Stimulated activated CD4-positive, alpha-beta T cell treated with anti-CD3 and anti-CD28 coated beads, Interleukin-1b, Interleukin-23, amount 100 ng/mL, for 4 hours (primary cell): ENCODE measurements at places on chromosomes 6 and 20.

DNA sequence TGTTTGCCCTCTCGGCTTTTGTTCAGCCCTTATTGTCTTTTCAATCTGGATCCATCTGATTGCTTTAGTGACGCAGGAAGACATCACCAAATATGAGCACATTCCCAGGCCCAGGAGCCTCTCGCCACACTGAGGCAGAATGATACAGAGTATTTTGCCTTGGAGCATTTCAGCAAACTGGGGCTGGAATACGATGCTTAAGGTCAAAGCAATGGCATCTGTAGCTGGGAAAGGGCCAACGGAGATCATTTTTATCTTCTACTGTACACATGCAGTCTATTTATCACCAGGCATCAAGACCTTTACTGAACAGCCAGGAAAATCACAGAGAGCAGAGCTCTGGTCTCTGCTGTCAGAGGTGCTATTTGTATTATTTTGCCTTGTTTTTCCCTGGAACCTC is 655.3 kb downstream of the RNF144B start:
- DNase-seq = no peak

DNA sequence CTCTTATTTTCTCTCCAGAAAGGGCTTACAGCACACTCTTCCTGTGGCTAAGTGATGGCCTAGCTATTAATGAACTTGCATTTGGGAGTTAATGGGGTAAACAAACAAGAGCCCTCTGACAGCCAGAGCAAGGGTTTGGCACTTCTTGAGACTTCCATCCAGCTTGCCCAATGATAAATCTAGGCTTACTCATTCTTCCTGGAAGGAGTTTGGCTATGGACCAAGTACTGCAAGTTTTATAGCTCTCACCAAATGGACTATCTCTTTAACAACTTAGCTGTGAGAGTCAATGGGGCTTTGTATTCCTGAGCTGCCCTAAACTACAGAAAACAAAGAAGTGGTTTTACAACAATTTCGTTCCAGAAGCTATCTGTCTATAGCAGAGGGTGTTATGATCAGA is 16.7 kb upstream of the PI3 start:
- DNase-seq = no peak

GRCh38 chr20:44186674-44187053 is 324 bp downstream of the JPH2 start:
- no peak for DNase-seq

DNA sequence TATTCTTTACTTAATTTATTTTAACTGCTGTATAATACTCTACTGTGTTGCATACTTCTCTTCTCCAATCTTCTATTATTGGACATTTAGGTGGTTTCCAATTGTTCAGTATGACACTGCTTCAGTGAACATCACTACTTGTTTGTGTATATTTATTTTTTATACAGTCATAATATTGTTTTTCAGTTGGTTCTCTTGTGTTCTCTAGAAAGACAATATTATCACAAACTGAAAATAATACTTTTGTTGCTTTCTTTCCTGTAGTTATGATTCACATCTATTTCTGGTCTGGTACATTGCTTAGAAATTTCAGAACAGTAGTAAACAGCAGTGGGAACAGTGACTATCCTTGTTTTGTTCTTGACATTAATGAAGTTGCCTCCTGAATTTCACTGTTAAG is 62.8 kb upstream of the GTSF1L start:
- no peak for DNase-seq

GRCh38 chr20:51801823-51802123 is 548 bp downstream of the SALL4 start:
- DNase-seq = no peak

- no peak for DNase-seq
These were observed 87.7 kb downstream of the PXDC1 start for GRCh38 chr6:3663811-3664210.

- DNase-seq = no peak
These were observed 145.7 kb downstream of the KIF16B start for GRCh38 chr20:16427571-16427970.

- DNase-seq = no peak
These were observed 123.3 kb upstream of the CDH4 start for GRCh38 chr20:61128701-61129269.

DNA sequence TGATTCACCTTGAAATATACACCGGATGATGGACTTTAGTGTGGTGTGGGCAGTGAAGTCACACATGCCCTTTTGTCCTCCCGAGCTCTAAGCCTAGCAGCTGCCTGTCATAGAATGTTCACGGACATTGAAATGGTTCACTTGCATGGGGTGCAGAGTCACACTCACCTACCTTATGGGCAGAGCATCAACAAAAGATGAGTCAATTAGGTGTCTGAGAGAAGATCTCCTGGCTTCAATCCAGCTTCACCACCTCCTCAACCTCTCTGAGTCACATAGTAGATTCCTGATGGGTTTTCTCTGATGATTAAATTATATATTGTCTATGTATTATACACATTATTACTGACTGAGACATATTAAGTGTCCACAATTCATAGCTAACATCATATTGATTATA is 48.1 kb upstream of the HLA-E start:
- DNase-seq = no peak

GRCh38 chr6:111172563-111172962 is 85.3 kb downstream of the SLC16A10 start:
- no peak for DNase-seq

DNA sequence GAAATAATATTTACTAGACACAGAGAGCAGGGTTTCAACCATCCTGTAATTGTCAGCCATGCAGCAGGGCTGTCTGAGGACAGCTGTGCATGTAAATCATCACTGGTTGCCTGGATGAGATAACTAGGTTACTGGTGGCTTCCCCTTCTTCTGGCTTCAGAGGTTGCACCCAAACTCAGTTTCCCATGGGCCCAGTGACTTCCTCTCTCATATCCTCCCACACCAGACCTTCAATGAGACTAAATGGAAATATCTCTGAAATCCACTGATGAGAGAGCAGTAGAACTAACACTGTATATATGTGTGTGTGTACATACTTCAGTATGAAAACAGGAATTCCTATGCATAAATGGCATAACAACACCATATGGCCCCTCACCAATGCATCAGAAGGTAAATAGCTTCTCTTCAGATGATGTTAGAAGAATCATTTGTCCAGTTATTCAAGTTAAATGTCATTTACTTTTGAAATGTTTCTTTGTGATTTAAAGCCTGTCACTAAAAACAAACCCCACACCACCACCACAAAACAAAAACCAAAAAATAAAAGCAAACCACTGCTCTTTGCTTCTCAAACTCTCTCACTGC is 51.0 kb upstream of the IL20RA start:
- no peak for DNase-seq

- no peak for DNase-seq
These were observed 147.6 kb upstream of the ECI2 start for GRCh38 chr6:4282926-4283325.

- DNase-seq = no peak
These were observed 56.1 kb upstream of the STMND1 start for GRCh38 chr6:17045581-17046322.

- DNase-seq = no peak
These were observed 40.3 kb downstream of the PLCG1 start for GRCh38 chr20:41177636-41178035.

- DNase-seq = no peak
These were observed 70.9 kb downstream of the OPN5 start for GRCh38 chr6:47852727-47853126.

DNA sequence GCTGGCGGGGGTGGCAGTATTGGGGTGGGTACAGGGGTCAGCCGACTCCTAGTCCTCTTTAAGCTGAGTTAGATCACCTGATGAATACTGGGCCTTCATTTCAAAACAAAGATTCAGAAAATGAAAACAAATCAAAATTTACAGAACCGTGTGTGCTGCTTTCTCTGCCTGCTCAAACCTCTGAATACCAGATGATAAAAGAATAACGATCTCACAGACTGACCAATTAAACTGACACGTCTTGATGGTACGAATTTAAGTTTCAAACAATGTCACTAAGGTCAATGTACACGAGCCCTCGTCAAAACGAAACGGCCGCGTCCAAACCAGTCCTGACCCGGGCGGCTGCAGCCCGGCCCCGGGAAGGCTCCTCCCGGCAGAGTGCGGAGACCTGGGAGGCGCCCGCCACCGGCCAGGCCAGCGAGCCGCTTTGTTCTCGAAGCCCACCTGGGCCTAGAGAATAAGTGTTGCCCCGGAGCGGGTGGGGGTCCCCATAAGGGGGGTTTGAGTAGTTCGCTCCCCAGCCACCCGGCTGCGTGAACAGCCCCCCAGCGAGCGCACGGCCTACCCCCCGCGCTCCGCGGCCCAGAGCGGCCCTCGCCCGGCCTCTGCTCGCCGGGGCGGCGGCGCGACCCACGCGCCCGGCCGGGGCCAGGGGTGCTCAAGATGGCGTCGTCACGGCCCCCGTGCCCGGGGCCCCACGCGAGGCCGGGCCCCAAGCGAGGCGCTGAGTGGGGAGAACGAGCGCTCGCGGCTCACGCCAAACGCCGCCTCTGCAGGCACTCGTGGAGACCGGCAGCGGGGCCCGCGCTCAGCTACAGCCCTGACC is 728 bp downstream of the PSMA7 start:
- DNase-seq = no peak

DNA sequence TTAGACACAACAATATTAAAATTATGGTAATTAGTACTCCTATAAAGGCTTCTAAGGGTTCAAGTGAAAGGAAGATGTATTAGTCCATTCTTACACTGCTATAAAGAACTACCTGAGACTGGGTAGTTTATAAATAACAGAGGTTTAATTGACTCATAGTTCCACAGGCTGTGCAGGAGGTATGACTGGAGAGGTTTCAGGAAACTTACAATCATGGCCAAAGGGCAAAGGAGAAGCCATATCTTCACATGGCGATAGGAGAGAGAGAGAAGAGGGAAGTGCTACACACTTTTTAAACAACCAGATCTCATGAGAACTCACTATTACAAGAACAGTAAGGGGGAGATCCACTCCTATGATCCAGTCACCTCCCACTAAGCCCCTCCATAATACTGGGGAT is 52.9 kb downstream of the TINAG start:
- no peak for DNase-seq

DNA sequence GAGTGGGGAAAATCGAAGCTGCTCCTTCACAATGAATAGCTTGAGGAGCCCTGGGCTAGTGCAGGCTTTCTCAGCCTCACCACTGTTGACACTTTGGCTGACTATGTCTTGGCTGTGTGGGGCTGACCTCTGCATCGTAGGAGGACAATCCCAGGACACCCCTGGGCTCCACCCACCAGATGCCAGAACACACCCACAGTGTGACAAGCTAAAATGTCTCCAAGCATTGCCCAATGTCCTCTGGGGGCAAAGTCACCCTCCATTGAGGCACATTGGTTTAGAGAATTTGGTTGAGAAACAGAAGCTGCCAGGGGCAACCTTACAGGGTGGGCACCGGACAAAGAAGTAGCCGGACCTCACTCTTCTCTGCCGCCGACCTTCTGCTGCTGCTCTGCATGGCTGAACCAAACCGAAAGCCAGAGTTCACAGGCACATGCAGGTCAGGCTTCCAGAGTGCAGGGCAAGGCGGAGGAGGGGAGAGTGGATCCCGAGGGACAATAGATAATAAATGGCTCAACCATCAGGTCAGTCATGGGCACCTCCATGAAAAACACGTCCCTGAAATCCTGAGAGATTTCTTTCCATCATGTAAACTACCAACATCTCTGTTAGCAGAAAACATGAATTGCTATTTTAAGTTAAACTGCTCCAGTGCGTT is 189.0 kb downstream of the LRFN2 start:
- no peak for DNase-seq
